ENCODE measurements at places on chromosomes 5 and 9. TPM values are rescaled to one million over a fixed set of nuclear protein-coding genes. Genes with fewer than 3 reads are reported as not detected.

The GOLPH3 gene
- total RNA-seq, result 666 TPM

The PTGES gene
- 0.75 TPM for total RNA-seq

The DMRT3 gene
- total RNA-seq, result not detected

The SLC4A9 gene
- 0.48 TPM for total RNA-seq

The GFI1B gene
- not detected for total RNA-seq

The PCDHB10 gene
- 0.79 TPM for total RNA-seq

DNA sequence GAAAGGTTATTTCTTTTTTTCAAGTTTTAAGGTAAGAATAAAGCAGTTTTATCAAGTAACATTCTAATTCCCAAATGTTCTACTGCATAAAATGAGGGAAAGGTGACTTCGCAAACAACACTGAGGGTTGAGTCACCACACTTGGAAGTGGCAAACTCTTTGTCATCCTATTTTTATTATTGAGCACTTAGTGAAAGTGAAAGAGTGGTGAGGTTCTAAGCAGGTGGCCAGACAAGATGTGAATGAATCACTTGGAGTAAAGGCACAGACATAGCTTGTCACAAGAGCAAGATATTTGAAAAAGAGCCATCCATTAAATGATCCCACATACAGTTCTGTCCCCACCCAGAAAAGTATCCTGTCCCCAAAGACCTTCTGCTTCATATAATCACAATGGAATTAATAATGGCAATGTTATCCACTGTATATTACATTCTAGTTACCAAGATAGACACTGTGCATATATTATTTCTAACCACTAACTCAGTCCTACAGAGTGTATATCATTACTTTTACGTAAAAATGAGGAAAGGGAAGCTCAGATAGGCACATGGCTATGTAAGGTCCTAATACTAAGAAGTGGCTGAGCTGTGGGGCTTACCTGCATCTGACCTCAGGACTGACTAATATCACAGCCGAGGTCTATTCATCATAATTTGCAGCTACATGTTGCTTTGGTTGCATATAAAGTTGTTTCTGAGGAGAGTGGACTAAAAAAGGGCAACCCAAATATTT, 730.4 kb upstream of the MEF2C start:
- DNase-seq, result no peak

DNA sequence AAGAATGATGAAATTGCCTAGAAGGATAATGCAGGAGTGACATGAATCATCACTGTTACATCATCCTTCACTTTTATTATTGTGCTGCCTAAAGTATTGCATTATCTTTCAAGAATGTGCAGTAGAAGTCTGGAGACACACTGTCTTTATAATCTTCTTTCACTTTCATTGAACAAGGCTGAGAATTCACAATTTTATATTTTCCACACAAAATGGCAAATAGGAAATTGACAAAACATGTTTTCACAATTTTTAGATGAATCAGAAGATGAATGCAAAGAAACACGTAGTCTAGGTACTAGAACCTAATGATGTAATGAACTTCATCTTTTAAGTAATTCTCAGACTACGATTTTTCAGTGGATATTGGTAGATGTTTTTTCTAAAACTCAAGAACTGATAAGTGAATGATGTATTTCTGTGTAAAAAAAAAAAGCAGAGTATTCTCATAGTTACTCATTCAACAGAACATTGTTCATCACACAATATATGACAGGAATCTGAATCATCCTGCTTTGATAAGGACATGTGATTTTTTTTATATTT, 131.5 kb upstream of the GRHPR start:
- DNase-seq, result no peak

GRCh38 chr9:90940280-90940679, 138.7 kb downstream of the SYK start:
- DNase-seq, result no peak

DNA sequence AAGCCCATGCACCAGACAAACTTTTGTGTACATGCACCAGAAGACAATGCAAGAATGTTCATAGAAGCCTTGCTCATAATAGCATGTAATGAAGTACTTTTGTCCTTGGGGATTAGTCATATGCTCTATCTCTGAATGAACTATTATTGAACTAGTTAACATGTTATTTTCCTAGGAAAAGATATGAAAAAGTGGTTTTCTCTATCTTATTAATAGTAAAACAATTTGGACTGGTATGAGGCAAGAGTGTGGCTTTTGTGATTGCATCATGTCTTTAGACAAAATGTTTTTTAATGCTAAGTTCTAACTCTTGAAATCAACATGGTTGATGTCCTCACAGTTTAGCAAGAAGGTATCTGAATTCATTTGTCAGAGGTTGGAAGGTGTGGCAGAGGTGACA, 55.7 kb upstream of the SPDL1 start:
- no peak for DNase-seq

DNA sequence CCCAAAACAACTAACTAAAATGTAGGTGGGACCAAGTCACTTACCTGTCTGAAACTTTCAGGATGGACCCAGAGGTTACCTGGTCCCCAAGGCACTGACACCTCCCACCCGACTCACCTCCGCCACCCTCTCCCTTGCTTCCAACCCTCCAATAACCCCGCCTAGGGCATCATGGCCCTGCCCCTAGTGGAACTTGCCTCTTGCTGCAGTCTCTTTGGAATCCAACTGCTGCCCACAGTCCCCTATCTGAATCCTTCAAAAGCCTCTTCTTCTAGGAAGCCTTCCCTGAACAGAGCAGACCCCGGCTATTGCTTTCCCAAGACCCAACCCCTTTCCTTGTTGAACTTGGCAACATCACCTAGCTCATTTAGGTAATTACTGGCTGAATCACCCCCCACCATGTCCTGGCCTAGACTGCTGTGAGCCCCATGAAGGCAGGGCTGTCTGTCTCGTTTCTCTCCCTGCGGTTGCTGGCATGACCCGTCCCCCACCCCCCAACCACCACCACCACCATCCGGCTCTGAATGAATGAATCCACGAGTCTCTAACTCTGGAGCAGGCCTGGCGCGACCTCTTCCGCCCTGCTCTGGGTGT, 9.4 kb downstream of the CRB2 start:
- no peak for DNase-seq

DNA sequence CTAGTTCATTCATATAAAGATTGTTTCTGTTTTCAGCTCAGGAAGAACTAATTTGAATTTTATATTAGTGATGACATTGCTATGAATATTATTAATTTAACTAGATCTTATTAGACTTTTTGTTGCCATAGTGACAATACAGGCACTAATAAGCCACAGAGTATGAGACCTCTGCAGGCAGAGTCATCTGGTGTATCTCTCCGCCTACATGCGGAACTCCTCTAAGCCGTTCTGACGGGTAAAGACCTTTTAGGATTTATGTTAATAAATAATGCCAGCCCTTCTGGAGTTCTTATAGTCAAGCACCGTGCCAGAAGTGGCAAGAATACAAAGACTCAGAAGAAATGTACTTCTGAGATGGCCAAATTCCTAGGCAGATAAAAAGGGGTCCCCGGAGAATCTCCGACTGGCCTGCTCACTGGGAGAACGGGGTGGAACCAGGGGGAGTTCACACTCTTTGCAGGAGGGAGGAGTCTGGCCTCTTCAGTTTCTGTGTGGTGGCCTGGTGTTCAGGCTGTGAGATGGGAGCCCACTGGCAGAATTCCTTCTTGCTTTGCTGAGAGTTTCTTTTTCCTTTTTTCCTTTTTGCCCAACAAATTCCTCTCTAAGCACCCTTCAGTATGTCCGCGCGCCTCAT, 85.1 kb upstream of the IL12B start:
- DNase-seq, result no peak

DNA sequence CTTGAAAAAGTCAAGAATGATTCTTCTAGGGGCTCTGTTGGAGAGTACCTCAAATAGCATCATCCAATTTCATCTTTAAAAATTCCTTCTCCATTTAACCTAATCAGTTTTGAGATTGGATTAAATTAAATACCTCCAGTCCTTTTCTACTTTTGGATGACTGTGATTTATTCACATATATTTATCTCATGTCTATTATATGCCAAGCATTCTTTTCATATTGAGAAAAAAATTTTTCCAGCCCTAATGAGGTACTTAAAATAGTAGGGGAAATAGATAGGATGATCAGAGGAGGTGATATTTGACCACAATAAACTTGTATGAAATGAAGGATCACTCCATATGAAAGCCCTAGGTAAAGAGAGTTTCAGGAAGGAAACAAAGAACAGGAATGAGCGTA, 250.1 kb downstream of the MAT2B start:
- DNase-seq, result no peak

DNA sequence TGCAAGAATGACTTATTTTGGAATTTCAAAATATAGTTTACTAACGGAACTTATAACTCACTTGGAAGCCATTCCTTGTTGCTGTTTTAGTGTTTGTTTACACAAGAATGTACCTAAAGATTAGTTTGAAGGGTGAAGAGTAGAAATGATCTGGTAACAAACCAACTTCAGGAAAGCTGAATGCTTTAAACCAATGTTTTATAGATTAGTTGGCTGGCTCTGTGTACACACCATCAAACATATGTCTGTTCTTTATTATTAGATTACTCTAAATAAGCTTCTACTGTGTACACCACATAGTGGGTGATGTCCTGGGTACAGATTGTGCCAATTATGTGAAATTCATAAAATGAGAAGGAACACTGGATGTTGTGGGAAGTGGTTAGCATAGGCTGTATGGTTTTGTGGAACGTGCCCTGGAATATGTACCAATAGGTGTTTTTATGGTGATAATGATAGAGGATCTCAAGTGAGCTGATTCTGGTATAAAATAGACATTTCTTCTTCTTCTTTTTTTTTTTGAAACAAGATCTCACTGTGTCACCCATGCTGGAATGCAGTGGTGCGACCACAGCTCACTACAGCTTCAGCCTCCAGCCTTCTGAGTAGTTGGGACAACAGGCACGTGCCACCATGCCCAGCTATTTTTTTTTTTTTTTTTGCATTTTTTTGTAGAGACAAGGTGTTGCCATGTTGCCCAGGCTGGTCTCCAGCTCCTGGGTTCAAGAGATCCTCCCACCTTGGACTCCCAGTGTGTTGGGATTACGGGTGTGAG, 109.3 kb upstream of the DHFR start:
- no peak for DNase-seq

DNA sequence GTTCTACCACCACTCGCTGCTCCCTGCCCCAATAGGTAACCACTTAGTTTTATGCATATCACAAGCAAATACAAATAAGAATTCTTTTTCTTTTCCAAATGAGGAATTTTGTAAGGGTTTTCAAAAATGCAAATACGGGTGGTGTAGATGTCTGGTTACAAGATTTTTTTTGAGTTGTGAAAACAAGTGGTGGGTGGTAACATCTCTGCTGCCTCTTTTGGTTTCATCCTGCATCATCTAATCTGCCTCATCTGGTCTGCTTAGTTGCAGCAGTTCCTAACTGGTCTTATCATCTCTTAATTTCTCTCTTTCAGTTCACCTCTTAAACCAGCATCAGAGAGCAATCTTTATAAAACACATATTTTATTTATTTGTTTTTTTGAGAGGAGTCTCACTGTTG, 5.3 kb downstream of the NFX1 start:
- no peak for DNase-seq

DNA sequence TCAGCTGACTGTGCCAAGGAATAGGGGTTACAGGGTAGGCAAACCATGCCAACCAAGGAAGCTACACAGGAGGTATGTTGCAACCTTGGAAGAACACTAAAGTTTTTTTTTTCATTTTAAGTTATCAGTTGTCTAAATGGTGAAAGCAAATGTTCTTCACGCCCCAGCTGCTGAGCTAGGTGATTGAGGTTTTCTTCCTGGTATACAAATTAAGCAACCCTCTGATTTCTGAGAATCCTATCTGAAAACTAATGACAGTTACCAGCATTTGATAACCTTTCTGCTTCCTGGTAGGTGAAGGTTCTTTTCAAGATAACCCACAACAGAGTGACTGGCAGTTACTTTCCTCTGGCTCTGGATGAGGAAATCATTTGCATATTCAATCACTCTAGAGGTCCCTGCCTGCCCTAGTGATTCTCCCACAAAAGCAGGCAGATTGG, 194.9 kb downstream of the ATP10B start:
- peak; percentile 26 for DNase-seq

DNA sequence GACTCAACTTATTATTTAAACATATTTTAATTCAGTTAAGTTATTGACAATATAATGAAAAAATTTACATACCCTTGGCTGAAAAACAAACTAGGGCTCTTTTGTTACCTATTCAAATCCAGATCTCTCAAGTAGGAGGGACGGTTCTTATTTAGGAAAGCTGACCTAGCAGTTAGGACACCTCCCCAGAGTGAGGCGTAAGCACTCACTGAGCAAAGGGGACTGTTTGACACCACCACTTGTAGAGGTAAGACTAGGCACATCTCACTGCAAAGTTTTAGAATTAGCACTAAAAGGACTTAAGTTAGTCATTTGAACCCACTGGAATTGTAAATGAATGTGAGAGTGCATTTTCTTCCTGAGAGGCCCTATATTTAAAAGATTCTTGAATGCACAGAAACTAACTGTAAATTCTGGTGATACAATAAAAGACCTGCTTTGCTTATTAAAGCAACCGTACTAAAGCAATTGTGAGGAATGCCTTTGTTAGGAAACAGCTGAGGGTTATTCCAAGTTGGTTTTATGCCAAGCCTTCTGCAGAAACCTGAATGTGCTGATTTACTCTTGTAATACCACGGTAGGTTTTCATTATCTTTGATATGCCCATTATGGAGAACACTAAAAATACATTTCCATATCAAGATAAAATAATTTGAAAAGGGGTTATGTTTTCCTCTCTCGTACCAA, 16.2 kb downstream of the HACD4 start:
- DNase-seq, result no peak

DNA sequence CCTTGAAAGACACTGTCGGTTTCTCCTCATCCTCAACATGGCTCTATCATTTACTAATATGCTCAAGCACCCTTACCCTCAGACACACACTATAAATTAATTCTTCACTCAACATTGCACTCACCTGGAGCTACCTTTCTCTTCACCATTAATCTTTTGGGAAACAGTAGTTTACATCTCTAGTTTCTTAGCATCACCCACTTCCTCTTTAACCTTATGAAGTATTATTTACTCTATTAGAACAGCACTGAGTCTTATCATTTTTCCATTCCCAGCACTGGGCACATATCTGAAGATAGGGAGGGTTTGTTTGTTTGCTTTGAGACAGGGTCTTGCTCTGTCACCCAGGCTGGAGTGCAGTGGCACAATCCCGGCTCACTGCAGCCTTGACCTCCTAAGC, 213.5 kb downstream of the SMARCA2 start:
- DNase-seq, result no peak

DNA sequence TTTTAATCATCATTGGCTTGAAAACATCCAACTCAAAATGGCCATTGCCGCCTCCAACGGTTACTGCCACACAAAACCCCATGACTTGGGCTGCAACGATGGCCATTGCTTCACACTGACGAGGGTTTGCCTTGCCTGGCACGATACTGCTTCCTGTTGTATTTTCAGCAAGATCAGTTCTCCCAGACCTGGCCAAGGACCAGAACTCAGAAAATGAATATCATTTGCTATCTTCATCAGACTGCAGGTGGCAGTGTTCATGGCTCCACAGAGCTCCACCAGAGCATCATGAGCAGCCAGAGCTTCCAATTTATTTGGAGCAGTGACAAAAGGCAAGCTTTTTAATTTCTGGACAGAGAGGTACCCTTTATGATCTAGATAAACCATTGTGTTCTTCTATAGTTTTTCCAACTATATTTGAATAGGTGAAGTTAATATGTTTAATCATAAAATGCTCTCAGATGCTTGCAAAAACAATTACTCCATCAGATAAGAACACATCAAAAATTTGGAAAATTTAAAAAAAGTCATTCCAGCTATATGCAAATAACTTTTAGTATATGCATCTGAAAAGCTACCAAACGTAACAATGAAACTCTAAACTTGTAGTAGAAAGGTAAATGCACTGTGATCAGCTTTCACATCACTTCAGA, 10.4 kb downstream of the AMACR start:
- DNase-seq, result peak; percentile 49

GRCh38 chr9:87034841-87035240, 87.5 kb upstream of the GAS1 start:
- no peak for DNase-seq

Measured in transverse colon (tissue), 4 donors.